ENCODE measurements at places on chromosomes 12 and 14.

DNA sequence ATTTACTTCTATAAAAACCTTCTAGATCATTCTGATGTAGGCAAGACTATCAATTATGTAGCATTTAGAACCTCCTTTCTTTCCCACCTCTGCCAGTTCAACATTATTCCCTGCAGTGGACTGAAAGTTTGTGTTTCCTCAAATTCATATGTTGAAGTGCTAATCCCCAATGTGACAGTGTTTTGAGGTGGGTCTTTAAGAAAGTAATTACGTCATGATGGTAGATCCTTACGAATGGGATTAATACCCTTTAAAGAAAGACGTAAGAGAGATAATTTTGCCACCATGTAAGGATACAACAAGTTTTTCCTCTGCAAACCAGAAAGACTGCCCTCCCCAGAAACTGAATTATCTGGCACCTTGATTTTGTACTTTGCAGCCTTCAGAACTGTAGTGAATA lies 1489.7 kb upstream of the SEL1L start:
- DNase-seq, result no peak

DNA sequence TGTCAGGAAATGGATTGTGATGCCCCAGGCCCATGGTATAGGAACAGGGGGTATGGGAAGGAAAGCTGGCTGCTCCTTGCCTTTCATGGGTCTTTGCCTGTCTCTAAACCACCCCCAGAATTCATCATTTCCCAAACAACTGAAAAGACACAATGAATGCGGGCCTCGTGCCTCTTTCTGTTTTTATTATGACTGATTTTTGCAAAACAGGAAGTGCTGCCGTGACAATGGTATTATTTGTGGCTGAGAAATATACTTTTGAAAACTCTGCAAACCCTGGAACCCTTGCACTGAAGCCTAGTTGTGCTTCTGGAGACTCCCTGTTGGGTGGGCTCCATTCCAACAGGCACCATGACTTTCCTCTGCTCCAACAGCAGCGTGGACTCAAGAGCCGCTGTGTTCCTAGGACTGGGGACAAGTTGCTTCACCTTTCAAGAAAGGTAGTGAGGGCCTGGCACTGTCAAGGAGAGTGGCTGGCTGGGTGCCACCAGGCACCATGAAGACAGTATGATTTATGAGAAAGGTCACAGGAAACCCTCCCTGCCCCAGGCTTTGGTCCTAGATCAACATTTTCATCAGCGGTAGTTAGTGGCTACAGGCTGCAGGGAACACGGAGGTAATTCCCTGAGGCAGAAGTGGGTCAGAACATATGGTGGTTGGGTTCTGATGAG lies 4.8 kb upstream of the DGLUCY start:
- no peak for DNase-seq

DNA sequence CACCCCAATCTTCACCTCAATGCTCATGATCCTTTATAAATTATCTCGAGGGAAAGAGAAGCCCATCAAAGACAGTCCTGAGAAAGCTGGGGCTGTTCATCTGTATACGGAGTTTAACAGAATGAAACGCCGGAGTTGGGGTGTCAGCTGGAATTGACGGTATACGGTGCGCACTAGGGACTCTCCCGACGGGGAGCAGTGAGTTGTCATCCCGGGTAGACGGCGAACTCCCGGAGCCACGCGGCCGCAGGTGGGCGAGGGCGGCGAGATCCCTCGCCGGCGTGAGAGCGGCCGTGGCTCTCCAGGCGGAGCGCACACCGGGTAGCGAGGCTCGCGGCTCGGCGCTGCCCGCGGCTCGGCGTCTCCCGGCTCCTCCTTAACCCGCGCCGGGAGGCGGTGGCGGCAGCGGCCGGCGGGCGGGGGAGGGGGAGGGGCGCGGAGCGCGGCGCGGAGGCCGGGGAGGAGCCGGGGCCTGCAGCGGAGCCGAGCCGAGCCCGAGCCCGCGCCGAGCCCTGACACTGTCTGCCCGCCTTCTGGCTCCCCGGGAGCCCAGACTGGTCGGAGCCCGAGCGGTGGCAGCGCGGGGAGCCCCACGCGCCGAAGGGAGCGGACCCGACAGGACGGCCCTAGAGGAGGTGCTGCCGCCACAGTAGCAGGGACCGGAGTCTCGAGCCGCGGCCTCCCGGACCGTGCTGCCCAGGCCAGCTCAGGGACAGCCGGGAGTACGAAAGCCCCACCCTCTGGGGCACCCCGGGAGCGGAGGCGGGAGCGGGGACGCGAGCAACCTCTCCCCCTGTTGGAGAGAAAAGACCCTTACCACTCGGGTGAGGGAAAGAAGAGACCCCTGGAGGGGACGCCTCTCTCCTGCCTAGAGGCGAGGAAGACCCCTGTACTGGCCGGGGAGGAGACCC lies at the start of gene FOXJ2:
Gene FOXJ2 (plus strand): TSS at position 475 of the 911 bp plus-strand sequence. CDS start 7,117 bp downstream, outside the sequence.
- peak; percentile 64 for DNase-seq

GRCh38 chr12:20109676-20110075 lies 258.7 kb upstream of the PDE3A start:
- DNase-seq, result no peak

All from stimulated activated CD8-positive, alpha-beta memory T cell treated with anti-CD3 and anti-CD28 coated beads, Interleukin-4, amount 100 ng/mL, for 1 hour (primary cell).